ENCODE measurements at places on chromosomes 12 and 14. TPM values are rescaled to one million over a fixed set of nuclear protein-coding genes. Genes with fewer than 3 reads are reported as not detected.

- no peak for DNase-seq
These were observed 11.4 kb upstream of the METAP2 start for GRCh38 chr12:95462551-95462950.

- DNase-seq: peak; percentile 58
These were observed 86.0 kb downstream of the SCFD1 start for GRCh38 chr14:30708157-30708556.

DNA sequence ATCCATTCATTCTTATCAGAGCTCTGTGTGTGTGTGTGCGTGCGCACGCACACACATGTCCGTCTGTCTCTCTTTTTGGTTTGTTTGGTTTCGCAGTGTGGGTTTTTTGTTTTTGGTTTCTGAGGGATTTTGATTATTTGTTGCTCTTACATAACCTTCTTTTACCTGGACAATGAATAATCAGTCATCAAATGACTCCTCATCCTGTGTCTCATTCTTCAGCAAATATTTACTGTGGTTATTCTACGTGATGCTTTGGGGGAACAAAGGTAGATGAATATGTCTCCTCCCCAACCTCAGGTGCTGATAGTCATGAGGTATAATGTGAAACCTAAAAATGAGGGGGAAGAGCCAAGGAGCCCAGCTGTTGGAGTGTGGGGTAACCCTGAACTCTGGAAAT is 92.4 kb downstream of the SAMD4A start:
- no peak for DNase-seq

- no peak for DNase-seq
These were observed 602.9 kb downstream of the DIO2 start for GRCh38 chr14:79608446-79608845.

The CACNA2D4 gene
- total RNA-seq: not detected

The TBC1D30 gene
- total RNA-seq: 7.1 TPM

The STYK1 gene
- 1.8 TPM for total RNA-seq

DNA sequence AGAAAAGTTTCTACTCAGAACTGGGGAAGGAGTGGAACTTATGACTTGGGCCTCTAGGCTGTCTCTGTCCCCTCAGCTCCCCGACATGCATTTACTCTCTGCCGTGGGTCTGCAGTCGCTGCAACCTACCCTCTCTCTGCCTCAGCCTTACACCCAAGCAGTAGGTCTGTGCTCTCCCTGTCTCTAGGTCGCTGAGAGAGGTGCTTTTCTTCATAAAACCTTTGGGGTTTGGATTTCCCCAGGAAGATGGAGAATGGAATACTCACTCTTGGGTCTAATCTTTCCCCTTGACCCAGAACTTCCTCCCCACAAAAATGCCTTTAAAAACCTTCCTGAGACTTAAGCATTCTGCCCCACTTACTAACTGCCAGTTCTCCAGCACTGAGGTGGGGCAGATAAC is 12.9 kb downstream of the GPR84 start:
- no peak for DNase-seq

DNA sequence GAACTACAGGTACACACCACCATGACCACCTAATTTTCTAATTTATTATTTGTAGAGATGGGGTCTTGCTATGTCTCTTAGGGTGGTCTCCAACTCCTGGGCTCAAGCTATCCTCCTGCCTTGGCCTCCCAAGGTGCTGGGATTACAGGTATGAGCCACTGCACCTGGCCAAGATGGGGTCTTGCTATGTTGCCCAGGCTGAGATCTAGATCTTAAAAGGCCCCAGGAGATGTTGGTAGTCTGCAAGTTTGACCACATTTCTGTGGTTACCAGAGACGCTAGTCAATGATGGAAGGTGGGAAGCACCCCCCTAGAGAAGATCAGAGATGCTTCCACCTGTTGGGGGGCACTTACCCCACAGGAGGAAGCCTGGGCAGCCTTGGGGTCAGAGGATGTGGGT is 34.7 kb downstream of the FOXN4 start:
- DNase-seq: no peak

GRCh38 chr14:69284170-69284569 is 24.2 kb downstream of the GALNT16 start:
- no peak for DNase-seq

GRCh38 chr12:2364631-2365051 is 311.9 kb downstream of the CACNA1C start:
- DNase-seq: peak; percentile 48

The EIF2S3B gene
- total RNA-seq: 16.3 TPM

DNA sequence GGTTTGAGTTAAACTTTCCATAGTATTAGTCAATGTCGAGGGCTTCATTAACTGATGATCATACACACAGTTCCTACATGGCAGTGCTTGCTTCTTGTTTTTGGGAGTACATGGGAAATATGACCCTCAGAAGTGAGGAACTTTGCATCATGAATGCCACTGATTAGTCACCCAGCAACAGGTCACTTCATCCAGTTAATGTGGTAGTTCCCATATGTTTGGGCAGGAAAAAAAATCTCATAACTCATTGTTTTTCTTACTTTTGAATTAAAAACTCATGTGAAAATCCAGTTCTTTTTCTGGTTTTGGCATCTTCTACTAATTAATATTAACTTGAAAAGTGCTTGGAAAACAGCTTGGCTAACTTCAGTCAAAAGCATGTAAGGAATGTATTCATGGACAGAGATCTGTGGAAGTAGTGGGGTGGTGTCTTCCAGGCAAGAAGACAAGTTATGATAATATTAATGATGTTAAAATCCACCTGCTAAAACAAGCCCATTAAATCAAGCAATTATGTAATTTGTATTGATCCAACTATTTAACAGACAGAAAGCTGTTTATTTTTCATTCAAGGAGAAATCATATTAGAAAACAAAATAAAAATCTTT is 309.1 kb upstream of the NAV3 start:
- DNase-seq: no peak

DNA sequence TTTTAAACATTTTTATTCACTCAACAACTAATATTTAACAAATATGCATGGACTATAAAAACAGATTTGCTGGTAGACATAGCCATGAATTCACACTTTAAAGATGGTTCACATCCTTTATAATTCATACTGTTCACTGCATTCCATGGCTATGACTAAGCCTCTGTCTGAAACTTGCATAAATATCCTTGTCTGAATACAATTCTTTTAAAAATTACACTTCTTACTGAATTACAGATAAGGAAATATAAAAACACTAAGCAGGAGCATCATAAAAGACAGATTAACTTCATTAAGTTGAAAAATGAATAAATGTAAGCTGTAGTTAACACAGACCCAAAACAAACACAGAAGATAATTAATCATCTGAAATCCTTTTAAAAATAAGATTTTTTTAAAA is 53.8 kb downstream of the GXYLT1 start:
- DNase-seq: peak; percentile 8

GRCh38 chr12:120885521-120885920 is 18.6 kb downstream of the SPPL3 start:
- no peak for DNase-seq

DNA sequence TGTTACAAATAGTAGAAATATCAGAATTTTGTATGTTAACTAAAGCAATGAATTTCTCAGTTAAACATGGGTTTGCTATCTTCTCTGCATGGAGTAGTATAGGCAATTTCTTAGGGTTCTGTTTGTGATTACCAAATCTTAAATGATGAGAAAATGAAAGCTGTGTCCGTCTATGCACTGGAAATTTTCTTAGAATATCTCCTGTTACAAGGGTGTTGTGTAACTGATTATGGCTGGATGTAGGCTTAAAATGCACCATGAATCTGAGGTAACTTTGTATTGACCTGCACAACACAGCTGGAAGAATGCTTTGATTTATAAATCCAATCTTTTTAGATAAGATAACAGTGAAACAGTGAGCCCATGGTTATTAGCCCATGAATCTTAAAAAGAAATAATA is 17.8 kb downstream of the TRIP11 start:
- no peak for DNase-seq

The OTUB2 gene
- 4.1 TPM for total RNA-seq

DNA sequence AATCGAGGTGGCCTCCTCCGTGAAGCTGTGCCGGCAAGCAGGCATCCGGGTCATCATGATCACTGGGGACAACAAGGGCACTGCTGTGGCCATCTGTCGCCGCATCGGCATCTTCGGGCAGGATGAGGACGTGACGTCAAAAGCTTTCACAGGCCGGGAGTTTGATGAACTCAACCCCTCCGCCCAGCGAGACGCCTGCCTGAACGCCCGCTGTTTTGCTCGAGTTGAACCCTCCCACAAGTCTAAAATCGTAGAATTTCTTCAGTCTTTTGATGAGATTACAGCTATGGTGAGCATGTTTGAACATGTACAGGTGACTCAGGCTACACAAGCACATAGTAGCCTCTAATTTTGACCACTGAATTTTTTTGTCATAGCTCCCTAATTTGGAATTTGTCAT is 59.7 kb downstream of the ATP2A2 start:
- no peak for DNase-seq

- DNase-seq: no peak
These were observed 445.6 kb upstream of the PDE3A start for GRCh38 chr12:19922717-19923116.

The EML5 gene
- total RNA-seq: 1.0 TPM

The KLRK1 gene
- total RNA-seq: not detected

- no peak for DNase-seq
These were observed 36.0 kb upstream of the GNPNAT1 start for GRCh38 chr14:52827426-52827825.

Measured in GM23338 (cell line).